ENCODE measurements at places on chromosomes 13 and 19.

DNA sequence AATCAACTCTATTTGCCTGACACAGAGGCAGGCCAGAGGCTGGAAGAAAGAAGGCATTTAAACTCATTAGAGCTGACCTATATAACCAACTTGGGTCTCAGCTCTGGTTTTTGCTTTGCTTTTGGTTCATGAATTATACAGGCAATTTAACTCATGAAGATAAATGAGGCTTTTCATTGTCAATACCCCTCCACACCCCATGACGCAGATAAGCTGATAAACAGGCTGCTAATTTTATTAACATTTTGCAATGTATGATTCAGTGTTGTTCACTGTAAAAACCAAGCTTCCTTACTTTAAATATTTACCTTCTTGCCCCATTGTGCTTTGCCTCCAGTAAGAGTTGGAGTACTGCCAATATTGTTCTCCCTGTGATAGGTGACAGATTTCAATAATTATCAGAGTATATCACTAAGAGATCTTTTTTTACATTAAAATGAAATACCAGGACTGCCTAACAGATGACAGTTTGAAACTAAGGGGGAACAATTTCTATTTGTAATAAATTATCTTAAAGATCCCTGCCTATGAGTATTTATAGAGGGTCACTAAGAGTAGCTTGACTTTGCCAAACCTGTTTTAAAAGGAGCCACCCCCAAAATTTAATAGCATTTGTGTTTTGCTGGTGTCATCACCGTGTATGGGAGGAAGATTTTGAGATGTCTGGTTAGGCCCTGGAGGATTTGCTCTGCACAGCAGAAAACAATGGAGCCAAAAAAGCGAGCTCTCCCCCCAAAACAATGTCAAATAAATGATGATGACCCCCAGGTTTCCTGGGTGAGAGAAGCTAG lies 472.7 kb upstream of the NBEA start:
- DNase-seq = no peak

- DNase-seq = no peak
These were observed 32.7 kb upstream of the CYSLTR2 start for GRCh38 chr13:48621056-48621455.

DNA sequence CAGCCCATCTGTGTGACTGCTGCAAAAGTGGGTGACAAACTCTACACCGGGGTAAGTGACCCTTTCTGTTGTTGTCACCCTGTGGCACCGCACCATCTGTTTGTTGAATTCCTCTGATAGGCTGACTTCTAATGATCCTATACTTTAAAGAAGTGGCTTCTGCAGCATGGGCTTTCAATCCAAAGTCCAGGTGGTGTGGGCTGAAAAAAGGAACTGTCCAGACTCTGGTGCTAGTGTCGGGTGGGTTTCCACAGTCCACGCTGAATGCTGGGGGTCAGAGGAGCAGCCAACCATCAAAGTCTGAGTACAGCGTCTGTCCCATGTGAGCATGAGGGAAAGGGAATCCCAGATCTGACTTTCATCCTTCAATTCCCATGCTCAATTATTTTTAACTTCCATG lies 31.6 kb upstream of the SPATA13 start:
- no peak for DNase-seq

- DNase-seq = no peak
These were observed 727.9 kb upstream of the PRR20A start for GRCh38 chr13:56412856-56413255.

DNA sequence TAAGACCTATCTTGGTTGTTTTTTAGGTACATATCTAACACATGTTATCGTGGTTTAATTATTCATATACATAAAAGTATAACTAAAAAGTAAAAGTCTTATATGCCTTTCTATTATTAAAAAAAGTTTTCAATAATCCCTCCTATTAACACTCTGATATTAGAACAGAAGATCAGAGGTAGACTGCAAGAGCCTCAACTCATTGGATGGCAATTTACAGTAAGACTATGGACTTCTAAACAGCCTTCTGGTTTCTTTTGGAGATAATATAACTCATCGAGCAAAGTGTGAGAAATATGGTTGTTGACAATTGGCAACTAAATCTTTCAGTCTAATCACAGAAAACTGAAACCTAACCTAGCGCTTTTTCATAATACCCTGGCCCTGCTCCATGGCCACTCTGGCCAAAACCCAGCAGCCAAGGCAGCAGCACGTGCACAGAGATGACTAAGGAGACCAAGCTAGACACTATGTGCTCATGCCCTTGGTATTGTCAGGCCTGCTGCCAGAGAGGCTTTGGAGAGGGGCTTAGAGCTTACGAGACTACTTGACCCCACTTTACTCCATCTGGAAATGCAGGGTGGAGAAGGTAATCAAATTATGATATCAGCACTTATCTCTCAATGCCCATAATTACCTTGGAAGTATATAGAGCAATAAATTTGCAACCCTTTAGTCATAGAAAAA lies 40.6 kb upstream of the EEF1AKMT1 start:
- no peak for DNase-seq

DNA sequence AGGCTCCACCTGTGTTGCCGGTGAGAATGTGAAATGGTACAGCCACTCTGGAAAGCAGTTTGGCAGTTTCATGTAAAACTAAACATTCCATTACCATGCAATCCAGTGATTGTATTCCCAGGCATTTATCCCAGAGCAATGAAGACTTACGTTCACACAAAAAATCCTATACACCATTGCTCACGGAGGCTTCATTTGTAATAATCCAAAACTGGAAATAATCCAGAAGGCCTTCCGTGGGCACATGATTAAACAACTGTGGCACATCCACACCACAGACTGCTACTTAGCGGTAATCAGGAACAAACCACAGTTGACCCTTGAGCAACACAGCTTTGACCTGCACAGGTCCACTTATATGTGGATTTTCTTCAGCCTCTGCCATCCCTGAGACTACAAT lies 339.7 kb downstream of the MTUS2 start:
- DNase-seq = no peak

DNA sequence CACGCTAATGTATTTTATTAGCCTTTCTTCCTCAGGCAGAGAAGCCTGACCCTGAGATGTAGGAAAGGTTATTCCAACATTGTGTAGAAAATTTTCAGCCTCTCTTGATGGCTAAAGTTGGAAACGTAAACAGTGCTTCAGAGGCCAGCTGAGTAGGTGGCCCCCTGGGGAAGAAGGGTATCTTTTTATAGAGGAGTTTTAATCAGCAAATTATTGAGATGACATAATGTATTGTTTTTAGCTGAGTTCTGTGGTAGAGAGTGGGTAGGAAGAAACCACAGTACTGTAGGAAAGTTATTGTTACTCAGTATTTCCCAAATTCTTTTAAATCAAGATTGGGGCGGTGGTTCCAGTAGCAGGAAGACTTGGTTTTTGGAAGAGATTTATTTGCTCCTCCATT lies 268.8 kb downstream of the DLEU7 start:
- DNase-seq = no peak

DNA sequence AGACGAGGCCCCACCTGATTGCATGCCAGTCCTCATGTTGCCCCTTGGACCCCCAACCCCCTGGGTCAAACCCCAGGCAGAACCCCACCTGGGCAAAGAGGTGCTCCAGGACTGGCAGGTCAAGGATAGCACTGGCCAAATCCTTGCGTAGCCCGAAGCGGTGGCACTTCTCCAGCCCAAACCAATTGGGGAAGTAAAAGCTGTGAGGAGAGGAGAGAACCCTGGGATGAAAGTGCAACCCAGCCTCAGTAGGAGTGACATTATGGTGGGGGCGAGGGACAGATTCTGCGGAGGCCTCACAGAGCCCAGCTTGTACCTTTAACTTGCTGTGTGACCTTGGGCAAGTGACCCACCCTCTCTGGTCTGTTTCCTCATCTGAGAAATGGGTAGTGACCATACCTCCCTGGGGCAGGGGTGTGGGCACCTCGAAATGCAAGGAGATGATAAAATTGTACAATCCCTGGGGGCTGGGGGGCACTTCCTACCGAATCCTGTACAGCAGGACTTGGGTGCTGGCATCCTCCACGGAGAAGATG lies 4.4 kb downstream of the JAK3 start:
- DNase-seq = no peak

- no peak for DNase-seq
These were observed 1.3 kb downstream of the UBE2S start for GRCh38 chr19:55406091-55406825.

DNA sequence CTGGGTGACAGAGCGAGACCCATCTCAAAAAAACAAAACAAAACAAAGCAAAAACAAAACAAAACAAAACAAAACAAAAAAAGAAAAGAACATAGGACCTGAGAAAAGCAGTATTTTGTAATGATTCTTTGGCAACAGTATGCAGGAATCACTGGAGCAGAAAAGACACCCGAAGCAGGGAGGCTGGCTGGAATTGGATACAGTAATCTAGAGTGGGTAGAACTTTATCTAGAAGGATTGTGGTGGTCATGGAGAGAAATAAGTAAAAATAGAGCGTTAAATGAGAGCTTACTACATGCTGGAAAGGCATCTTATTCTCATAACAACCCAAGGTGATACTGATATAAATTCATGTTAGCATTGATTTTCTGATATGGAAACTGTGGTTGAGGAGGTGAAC lies 51.2 kb downstream of the KLF5 start:
- no peak for DNase-seq

- no peak for DNase-seq
These were observed 1227.9 kb upstream of the SPRY2 start for GRCh38 chr13:81568824-81569223.

DNA sequence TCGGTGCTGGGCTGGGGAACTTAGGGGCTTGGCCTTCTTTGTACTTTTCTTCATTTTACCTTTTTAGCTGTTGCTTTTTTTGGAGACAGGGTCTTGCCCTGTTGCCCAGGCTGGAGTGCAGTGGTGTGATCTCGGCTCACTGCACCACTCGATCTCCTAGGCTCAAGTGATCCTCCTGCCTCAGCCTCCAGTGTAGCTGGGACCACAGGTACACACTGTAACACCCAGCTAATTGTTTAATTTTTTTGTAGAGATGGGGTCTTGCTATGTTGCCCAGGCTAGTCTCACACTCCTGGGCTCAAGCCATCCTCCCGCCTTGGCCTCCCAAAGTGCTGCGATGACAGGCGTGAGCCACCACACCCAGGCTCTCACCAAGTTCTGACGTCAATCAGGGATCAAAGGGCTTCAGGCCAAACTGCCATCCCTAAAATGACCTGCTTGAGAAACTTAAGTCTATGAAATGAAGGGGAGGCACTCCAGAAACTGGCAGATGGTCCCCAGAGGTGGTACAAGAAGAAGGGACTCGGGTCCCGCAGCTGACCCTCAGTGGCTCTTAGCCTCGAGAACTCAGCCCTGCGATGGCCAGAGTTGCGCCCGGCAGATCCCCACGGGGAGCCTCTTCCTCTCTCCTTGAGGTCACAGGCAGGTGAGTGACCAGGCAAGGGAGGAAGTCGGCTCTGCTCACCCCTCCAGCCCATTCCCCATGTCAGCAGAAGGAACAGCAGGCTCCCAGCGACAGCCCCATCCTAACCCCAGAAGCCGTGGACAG lies 61.7 kb downstream of the GNG7 start:
- DNase-seq = no peak

DNA sequence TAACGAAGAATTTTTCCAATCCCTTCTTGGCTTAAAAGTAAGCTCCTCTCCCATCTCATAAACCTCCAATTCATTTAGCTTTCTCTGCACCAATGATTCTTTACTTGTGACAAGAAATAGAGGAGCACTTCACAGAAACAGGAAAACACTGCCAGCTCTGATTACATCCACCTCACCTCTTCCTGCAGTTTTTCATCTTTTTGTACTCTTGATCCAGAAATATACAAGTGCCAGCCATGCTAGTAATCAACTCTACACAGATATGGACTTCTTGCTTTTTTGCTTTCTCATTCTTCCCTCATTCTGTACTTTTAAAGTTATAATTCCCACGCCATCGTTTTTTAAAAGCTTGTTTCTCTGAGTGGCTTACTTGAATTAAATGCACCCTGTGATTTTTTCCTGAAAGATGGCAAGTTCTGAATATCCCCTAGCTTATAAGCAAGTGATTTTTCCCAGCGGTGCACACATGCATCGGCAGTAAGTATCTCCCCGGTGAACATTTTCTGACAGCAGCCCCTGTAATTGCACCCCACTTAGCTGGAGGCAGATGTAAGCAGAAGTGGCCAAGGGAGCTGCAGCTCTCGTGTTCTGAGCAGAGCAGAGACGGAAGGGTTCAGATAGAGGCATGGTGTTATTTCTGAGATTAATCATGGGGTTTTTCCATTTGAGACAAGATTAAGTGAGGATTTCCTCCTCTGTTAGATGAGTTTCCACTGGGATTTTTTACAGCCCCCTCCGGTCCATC lies 340.7 kb downstream of the SLC7A1 start:
- no peak for DNase-seq

DNA sequence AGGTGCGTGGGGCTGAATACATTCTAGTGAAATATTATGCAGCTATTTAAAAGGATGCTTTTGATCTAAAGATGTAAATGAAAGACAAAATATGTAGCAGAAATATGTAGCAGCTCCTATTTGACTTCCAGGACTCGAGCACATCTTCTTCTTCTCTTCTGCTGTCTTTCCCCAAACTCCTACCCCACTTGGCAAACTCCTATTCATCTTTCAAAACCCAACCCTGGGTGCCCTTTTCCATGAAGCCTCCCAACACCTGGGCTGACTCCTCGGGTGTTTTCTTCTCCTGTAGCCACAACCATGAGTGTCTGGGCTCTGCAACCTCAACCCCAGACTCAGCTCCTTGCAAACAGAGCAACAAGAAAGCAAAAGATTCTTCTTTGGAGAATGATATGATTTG lies 11.1 kb downstream of the ACER1 start:
- no peak for DNase-seq

DNA sequence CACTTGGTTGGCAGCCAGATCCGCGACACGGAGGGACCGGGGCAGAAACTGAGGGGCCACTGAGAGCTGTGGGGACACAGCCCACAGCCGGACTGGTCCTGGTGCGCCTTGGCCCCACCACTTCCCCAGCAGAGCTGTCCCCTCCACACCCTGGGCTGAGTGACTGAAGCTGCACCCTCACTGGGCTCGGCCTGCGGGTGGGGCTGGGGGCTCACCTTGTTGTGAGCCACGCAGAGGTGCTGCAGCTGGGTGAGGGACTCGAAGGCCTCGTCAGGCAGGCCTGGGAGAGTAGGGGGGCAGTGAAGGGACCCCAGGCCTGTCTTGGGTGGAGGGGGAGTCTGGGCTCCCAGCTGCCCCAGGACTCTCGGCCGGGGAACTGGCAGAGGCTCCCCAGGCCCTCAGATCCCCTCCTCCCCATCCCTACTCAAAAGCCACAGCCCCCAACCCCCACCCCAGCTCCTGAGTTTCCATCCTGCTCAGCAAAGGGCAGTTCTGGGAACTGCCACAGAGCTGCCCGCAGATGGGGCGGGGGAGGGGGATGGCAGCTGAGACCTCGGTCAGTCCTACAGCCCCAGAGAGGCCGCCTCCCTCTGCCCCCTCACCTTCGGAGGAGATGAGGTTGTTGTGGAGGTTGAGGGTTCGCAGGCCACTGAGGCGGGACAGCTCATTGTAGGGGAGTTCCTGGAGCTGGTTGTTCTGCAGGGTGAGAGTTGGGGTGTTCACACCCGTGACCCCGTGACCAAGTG lies 2.3 kb downstream of the PODNL1 start:
- DNase-seq = no peak

GRCh38 chr13:72384879-72385278 lies 342.6 kb downstream of the MZT1 start:
- DNase-seq = no peak

- no peak for DNase-seq
These were observed 4.3 kb upstream of the PSMC4 start for GRCh38 chr19:39966617-39967016.

All from activated B cell treated with CpG ODN at 0.5 μM for 24 hours (primary cell).